ENCODE measurements at places on chromosomes 1 and 21. TPM values are rescaled to one million over a fixed set of nuclear protein-coding genes. Genes with fewer than 3 reads are reported as not detected.

ATP1A2 gene
- total RNA-seq = not detected

OR2L13 gene
- not detected for total RNA-seq

ASTN1 gene
- total RNA-seq = not detected

LCA5L gene
- total RNA-seq = 0.36 TPM

MAB21L3 gene
- total RNA-seq = 0.26 TPM
